Activated CD4-positive, alpha-beta T cell treated with anti-CD3 and anti-CD28 coated beads, Interleukin-10, Interleukin-2, amounts not matched to agents 100 ng/mL and 50 ng/mL, durations not matched to agents 16 hours and 8 hours (primary cell): ENCODE measurements at places on chromosomes 1 and 21.

DNA sequence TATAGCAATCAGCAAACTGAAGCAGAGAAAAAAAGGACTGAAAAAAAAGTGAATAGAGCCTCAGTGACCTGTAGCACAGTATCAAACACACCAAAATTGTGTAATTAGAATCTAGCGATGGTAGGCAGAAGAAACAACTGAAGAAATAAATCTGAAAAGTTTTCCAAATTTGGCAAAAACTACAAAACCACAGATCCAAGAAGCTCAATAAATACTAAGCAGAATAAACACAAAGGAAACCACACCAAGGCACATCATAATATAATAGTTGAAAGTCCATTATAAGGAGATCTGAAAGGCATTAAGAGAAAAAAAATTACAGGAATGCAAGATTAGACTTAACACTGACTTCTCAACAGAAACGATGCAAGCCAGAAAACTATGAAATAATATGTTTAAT, 7.1 kb upstream of the IL12RB2 start:
- no peak for DNase-seq

GRCh38 chr21:16055014-16055413, 325.2 kb downstream of the USP25 start:
- DNase-seq, result no peak

DNA sequence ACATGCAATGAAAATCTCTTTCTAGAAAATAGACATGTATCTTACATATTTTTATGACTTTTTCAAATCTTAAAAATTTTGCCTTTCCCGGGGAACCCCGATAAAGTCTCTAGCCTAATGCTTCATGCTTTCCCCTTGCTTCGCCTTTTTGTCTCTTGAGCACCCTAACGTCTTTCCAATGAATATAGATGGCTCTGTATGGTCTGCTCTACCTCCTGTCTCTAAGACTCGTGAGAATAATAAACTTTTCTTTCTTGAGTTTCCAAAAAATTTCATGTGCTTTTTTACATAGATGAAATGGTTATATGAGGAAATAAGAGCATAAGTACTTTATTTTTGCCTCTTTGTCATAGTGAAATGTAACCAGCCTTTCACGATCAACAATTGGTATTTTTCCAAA, 202.6 kb downstream of the PDE4B start:
- no peak for DNase-seq

- no peak for DNase-seq
These were observed 31.3 kb downstream of the C8B start for GRCh38 chr1:56934430-56935060.

DNA sequence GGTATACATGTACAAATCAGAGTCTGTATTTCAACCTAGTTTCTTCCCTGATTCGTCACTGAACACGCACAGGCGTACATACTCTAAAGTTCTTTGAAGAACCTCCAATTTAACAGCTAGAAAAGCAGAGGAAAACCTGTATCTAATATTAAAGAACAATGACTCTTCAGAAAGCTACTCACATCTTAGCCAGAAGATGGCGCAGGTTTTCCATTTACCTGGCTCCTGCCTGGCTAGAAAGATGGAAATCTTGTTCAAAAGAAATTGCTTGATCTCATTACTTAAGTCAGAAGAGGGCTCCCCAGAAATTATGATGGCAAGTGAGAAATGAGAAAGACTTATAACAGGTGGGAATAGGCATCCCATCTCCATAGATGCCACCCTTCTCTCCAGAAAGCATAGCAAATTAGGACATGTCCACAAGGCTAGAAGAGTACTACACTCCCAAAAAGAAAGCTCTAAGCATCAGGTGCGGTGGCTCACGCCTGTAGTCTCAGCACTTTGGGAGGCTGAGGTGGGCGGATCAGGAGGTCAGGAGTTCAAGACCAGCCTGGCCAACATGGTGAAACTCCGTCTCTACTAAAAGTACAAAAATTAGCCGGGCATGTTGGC, 19.0 kb upstream of the L1TD1 start:
- DNase-seq, result peak; percentile 47

- DNase-seq, result no peak
These were observed 3.3 kb downstream of the TXNIP start for GRCh38 chr1:145992958-145993617.

DNA sequence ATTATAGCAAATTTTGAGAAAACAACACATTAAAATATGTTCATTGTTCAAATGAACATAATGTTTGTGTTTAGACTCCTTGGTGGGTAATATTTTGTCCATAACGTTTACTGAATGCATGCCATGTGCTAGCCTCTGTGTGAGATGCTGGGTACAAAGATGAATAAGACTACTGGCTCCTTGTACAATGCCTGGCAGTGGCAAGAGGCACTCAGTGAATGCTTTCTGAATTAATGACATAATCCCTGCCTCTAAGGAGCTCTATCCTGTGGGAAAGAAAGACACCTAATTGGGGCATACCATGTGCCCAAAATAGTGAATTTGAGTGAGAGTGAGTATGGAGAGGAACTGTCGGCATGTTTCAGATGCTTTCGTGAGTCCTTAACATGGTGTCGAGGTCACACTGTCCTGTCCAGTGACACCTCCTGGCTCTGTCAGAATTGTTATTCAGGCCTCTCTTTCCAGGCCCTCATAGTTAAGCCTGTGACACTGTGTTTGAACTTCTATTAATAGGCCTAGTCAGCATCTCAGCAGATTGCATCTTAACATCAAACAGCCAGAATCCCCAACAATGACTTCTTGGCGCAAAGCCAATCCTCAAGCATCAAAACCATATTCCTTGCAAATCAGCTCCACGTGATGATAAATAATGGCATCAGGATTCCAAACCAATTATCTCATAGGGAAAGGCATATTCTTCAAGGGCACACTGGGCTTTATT, 32.8 kb upstream of the S1PR1 start:
- DNase-seq, result no peak

DNA sequence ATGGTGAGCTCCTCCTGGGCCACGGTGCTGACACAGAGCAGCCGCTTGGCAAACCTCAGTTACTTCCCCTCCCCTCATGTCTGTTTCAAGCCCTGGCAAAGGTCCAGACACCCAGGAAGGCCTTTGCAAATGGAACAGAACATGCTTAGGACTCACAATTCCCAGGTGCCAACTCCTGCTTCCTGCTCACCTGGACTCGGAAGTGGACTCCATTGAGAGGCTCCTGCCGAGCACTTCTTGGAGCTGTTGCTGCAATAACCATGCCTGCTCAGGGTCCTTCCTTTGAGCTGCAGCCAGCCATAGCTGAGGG, 10.7 kb downstream of the DCST2 start:
- no peak for DNase-seq

GRCh38 chr1:197776351-197777105, 1.2 kb upstream of the DENND1B start:
- DNase-seq, result peak; percentile 88

DNA sequence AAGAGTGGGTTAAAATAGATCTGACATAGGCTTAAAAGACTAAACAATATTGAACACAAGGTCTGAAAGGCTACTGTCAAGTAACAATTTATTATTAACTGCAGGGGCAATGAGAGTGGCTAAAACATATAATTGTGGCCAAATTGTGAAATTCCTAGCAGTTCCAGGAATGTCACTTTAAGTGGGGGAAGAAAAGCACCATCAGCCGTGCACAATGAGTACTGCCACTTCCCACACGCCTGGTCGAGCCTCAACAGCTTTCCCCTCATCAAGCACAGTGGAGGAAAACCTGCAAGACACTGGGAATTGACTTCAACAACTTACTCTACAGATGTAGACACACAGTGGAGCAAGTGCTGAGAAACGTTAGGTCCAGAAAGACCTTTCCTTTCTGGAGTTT, 16.4 kb downstream of the TFB2M start:
- no peak for DNase-seq

- no peak for DNase-seq
These were observed 3.6 kb downstream of the CELF3 start for GRCh38 chr1:151713044-151713443.

GRCh38 chr1:178019622-178020021, 49.8 kb upstream of the SEC16B start:
- DNase-seq, result no peak

- no peak for DNase-seq
These were observed 74.0 kb downstream of the NUF2 start for GRCh38 chr1:163395790-163396189.

DNA sequence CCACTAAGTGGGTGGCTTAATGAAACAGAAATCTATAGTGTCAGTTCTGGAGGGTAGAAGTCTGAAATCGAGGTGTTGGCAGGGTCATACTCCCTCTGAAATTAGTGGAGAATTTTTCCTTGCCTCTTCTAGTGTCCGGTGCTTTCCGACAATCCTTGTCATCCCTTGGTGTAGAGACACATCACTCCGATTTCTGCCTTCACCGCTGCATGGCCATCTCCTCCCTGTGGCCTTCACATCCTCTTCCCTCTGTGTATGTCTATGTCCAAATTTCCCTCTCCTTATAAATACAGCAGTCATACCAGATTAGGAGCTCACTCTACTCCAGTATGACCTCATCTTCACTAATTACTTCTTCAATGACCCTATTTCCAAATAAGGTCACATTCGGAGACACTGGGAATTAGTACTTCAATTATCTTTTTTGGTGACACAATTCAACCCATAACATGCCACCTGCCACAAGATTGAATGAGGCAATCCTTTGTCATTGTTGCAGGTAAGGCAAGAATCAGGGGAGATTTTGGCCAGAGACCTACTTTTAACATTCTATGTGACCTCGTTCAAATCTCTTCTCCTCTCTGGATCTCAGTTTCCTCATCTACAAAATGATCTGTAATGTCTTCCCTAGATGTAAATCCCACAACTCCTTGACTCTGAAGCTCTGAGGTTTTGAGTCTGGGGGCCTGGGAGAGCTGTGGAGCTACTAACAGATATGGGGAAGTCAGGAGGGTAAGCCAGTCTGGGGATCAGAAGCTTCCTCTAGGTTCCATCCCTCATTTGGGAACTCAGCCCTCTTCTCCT, 16.1 kb downstream of the NAV1 start:
- no peak for DNase-seq

DNA sequence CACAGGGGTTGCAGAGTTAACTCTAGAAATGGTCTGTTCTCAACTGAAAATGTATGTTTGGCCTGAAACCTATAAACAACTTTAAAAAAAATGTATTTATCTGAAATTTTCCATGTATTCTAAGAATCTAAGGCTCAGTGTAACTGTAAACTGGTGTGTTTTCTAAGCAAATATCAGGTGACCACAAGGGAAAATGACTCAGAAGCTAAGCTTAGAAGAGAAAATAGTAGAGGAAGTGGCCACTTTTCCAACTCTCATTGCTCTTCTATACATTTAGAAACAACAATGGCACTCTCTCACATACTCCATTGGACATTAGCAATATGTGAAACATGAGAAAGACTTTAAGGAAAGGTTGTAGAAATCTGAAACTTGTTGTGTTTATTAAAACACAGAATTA, 7.5 kb downstream of the TNFSF18 start:
- peak; percentile 1 for DNase-seq

- DNase-seq, result no peak
These were observed 23.9 kb downstream of the CHD1L start for GRCh38 chr1:147266381-147266780.

GRCh38 chr1:12302798-12303447, 73.1 kb downstream of the VPS13D start:
- DNase-seq, result no peak

- DNase-seq, result no peak
These were observed 42.7 kb downstream of the APP start for GRCh38 chr21:26127918-26128317.

DNA sequence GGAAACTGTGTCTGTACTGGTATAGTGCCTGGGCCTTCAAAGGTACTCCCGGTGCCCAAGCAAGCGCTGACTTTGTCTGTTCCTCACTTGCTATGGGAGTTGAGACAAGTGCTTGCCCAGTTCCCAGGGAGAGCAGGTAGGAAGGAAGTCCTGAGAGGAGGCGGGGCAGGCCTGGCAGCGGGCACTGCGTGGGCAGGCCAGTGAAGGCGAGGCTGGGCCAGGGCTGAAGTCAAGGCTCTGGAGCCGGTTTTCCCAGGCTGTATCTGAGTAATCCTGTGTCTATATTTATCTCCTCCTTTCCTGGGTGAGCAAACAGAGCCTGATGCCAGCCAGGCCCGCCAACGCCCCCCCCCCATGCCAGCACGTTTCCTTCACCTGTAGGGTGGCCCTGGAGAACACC, 15.9 kb upstream of the EDN2 start:
- DNase-seq, result no peak

DNA sequence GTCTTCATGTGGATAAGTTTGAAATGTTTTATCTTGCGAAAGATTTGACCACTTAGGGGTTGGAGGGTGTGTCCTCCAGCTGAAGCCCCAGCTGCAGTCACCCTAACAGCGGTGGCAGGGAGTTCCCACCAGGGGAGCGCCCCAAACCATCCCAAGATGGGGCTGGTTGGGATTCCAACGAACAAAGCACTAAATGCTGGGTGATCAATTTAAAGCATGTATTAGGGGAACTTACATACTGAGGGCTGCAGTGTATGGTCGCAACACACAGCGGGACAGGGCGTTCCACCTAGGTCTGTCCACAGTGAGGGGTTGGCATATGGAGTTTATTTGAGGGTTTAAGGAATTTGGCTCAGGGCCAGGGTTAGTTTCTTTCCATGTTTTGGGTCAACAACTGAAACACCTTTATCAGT, 26.3 kb downstream of the SLC37A1 start:
- no peak for DNase-seq

DNA sequence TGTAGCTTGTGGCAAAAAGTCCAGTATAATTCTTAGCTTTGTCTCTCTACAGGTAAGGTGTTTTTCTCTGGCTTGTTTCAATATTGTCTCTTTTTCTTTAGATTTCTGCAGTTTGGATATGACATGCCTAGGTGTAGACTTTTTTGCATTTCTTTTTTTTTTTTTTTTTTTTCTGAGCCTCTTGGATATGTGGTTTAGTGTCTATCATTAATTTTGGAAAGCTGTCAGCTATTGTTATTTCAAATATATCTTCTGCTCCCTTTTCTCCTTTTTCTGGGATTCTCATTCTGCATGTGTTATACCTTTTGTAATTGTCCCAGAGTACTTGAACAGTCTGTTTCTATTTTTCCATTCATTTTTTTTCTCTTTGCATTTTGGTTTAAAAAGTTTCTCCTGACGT, 243.2 kb downstream of the DSCAM start:
- DNase-seq, result no peak

DNA sequence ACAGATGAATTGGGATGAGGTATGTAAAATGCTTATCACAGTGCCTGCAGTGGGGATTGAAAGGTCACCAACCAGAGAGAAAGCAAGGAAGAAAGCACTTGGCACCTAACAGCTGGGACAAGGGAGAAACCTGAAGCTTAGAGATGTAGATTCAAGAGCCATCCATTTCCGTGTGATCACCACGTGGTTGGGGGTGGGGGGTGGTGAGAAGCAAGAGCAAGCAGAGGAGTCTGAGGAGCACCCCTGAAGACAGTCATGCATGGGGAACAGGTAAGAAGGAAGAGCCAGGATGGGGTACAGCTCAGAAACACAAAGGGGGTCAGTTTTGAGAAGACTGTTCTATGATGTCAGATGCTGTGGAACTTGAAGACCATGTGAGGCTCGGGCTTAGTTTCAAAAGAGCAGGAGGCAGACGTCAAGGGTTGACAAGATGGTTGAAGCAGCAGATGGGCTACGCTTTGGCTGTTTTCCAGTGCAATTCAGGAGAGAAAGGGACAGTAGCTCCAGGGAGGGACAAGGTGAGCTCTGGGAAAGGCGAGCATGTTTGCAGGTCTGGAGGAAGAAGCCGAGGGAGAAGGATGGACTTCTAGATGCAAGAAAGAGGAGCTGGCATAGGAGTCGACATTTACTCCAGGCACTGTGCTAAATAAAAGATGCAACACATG, 17.4 kb downstream of the KANK4 start:
- no peak for DNase-seq
